ENCODE measurements at places on chromosomes 7 and 10.
A peak's percentile ranks its signal among the peaks of the same experiment; 100 is the strongest.

DNA sequence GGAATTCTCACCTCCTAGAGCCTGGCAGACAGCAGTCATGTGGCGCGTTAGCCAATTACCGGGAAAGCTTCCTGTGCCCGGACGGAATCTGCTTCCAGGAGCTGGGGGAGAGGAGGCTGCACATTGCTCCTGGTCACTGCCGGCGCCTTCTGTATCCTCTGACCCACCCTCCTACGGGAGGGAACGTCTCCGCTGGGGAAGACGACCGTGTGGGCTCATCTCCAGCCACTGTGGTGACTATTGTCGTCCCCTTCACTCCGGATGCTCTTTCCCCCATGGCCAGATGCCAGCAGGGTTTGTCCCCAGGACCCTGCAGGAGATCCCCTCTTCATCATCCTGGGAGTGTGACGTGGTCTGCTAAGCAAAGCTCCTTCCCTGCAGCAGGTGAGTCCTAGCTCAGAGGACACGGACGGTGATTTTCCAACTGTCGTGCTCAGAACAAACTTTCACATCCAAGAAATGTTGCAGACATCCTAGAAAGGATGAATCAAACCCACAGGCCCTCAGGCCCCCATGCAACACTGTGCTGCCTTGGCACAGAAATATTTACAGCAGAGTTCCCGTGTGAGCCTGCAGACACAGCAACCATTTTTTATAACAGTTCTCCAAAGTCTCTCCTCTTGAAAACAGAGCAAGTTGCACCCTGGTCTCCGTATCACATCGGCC lies 29.6 kb upstream of the FAM20C start:
- no peaks in the 10 kb centered on the region for H3K4me1 ChIP-seq
- no peaks in the 10 kb centered on the region for H3K36me3 ChIP-seq
- H3K4me3 ChIP-seq = no peak overlapping the region
- H3K27me3 ChIP-seq = peaks cover 4% of the 10 kb centered on the region
- no peak for DNase-seq

DNA sequence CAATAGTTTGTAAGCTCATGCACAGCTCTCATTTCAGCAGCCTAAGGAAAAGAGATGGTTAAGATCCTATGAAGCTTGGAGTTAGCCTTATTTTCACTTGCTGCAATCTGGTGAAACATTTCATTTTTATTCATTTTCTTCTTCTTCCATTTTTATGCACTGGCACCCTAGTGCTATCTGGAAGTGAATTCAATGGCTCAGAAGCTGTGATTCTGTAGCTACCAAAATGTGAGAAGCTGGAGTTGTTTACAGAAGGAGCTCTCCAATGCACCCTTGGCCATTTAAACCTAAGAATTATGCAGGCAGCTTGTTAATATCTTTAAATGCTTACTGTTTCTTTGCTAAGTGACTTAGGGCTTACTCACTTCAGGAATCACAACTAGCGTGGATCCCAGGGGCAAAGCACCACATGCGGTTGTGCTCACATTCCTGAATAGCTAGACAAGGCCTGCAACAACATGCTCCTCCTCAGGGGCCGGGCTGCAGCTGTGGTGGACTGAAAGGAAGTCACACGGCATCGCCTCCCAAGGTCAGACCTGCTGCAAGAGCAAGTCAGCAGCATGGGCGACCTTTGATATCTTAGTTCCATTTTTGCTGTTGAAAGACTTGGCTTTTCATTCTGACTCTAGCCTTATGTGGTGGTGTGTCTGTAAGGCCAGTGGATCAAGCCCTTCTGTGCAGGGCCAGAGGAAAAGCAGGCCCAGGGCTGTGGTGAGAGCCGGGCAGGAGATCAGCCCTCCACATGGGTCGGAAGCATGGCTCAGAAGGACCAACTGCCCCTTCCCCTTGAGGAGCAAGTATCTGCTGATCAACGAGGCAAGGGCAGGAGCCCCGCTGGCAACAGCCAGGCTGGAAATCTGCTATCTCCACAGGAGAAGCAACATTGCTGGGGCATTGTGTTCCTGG lies 91.9 kb upstream of the MBL2 start:
- no peaks in the 10 kb centered on the region for H3K4me1 ChIP-seq
- H3K27ac ChIP-seq = no peak overlapping the region
- no peak for DNase-seq
- H3K4me3 ChIP-seq = no peak overlapping the region

DNA sequence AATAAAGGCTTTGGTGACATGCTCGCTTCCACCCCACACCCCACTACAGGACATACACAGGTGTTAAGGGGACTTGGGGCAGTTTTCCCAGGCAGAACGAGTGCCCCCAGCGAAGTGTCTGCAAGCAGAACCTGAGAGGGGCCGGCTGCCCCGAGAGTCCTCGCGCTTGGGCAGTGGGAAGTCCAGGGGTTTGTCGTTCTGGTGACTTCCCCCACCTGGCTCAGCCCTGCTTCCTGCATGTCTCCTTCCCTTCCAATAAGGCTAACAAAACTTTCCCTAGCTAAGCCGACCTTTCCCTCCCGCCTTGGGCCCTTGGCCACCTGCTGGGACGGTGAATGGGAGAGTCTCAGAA lies 916 bp downstream of the VWA2 start:
- peaks cover 3% of the 10 kb centered on the region for H3K4me1 ChIP-seq
- peaks cover 81% of the 10 kb centered on the region for H3K27me3 ChIP-seq
- no peak for DNase-seq
- H3K4me3 ChIP-seq = no peak overlapping the region

GRCh38 chr7:44767134-44767911 lies 18.7 kb downstream of the ZMIZ2 start:
- H3K27ac ChIP-seq = peak overlapping the region; percentile 95
- H3K4me1 ChIP-seq = peaks cover 47% of the 10 kb centered on the region
- no peak overlapping the region for H3K4me3 ChIP-seq

DNA sequence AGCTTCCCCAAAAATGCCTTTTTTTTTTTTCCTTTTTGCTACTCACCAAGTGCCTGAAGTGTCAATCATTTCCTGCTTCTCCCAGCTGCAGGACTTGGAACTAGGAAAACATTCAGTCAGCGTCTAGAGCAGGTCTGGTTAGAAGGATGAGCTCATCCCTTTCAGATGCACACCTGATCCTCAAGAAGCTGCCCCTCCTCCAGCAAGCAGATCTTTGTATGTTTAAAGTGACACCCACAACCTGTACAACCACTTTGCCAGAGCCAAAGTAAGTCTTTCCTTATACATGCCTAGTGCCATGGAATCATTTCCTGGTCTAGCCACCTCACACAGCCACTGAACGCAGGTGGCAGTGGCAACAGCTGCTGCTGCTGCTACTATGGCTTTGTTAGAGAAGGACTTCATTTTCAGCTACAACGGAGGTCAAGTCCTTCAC lies 10.4 kb upstream of the USP54 start:
- no peak for DNase-seq
- no peaks in the 10 kb centered on the region for H3K4me1 ChIP-seq
- no peak overlapping the region for H3K4me3 ChIP-seq
- H3K27me3 ChIP-seq = no peaks in the 10 kb centered on the region

GRCh38 chr7:138067774-138068173 lies 8.5 kb upstream of the AKR1D1 start:
- no peak for DNase-seq
- H3K36me3 ChIP-seq = no peaks in the 10 kb centered on the region
- H3K4me1 ChIP-seq = peaks cover 2% of the 10 kb centered on the region
- no peak overlapping the region for H3K27ac ChIP-seq
- H3K4me3 ChIP-seq = no peak overlapping the region

- no peaks in the 10 kb centered on the region for H3K27me3 ChIP-seq
- no peak for DNase-seq
- no peak overlapping the region for H3K4me3 ChIP-seq
- no peaks in the 10 kb centered on the region for H3K36me3 ChIP-seq
Measured at GRCh38 chr7:1609023-1609422, 39.2 kb upstream of the PSMG3 start.

- no peak overlapping the region for H3K4me3 ChIP-seq
- H3K27ac ChIP-seq = no peak overlapping the region
- H3K27me3 ChIP-seq = no peaks in the 10 kb centered on the region
Measured at GRCh38 chr10:102527546-102527945, 23.8 kb downstream of the SUFU start.

GRCh38 chr7:22728401-22729029 lies 1.5 kb downstream of the IL6 start:
- no peak for DNase-seq
- no peak overlapping the region for H3K4me3 ChIP-seq
- no peak overlapping the region for H3K27ac ChIP-seq
- peaks cover 13% of the 10 kb centered on the region for H3K27me3 ChIP-seq

GRCh38 chr7:118615-119391 lies 73.6 kb upstream of the FAM20C start:
- DNase-seq = no peak
- H3K36me3 ChIP-seq = no peaks in the 10 kb centered on the region
- no peak overlapping the region for H3K4me3 ChIP-seq
- no peak overlapping the region for H3K27ac ChIP-seq

DNA sequence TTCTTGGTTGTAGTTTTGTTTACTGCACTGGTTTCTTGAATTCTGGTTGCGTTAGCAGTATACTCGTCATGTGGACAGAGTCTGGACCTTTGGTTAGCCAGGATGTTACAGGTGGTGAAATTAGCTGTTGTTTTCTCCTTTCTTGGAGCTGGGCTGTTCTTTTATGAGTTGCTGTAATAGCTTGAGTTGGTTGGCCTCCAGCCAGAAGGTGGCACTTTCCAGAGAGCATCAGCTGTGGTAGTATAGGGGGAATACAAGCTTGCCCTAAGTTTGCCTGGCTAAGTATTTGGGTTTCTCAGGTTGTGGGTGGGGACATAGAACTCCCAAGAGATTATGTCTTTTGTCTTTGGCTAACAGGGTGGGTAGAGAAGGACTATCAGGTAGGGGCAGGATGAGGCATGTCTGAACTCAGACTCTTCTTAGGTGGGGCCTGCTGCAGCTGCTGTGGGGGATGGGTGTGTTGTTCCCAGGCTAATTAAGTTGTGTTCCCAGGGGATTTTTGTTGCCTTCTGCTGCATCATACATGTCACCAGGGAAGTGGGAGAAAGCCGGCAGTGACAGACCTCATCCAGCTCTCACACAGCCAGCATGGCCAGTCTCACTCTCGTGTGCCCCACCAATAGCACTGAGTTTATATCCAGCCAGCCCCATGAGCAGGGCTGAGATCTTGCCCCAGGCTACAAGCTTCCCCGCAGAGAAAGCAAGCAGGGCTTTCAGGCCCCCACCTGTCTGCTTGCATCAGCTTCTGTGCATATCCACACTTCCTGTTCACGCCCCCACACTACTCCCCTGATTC lies 246.7 kb upstream of the TPK1 start:
- peaks cover 4% of the 10 kb centered on the region for H3K4me1 ChIP-seq
- no peaks in the 10 kb centered on the region for H3K36me3 ChIP-seq

- H3K27ac ChIP-seq = peak overlapping the region; percentile 95
- peaks cover 72% of the 10 kb centered on the region for H3K4me1 ChIP-seq
- peak overlapping the region; percentile 97 for H3K4me3 ChIP-seq
Measured at GRCh38 chr7:150736864-150737263, 354 bp upstream of the GIMAP5 start.

DNA sequence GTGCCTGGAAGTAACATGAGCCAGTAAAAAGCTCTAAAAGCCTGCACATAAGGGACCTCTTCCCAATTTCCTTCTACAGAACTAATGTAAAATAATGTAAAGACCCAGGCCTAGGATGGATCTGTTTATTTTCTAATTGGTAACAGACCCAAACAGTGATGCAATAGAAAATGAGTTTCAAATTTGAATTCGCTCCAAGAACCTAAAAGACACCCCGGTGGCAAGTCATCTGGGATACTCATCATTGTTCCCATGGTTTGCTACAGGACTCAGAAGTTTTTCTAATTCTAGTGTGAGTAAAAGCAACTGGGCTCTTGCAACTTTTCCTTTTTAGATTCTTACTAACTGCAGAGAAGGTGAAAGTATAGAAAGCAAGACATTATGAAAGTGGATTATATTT lies 271.3 kb upstream of the CACNA2D1 start:
- no peaks in the 10 kb centered on the region for H3K27me3 ChIP-seq
- no peak overlapping the region for H3K27ac ChIP-seq
- no peaks in the 10 kb centered on the region for H3K36me3 ChIP-seq
- H3K4me3 ChIP-seq = no peak overlapping the region

GRCh38 chr7:6234384-6234783 lies 38.0 kb downstream of the CYTH3 start:
- peaks cover 30% of the 10 kb centered on the region for H3K4me1 ChIP-seq
- H3K27ac ChIP-seq = no peak overlapping the region
- H3K27me3 ChIP-seq = no peaks in the 10 kb centered on the region
- DNase-seq = no peak
- no peaks in the 10 kb centered on the region for H3K36me3 ChIP-seq

- no peaks in the 10 kb centered on the region for H3K36me3 ChIP-seq
- no peaks in the 10 kb centered on the region for H3K27me3 ChIP-seq
- no peak for DNase-seq
- peaks cover 40% of the 10 kb centered on the region for H3K4me1 ChIP-seq
- no peak overlapping the region for H3K27ac ChIP-seq
- H3K4me3 ChIP-seq = peak overlapping the region; percentile 17
Measured at GRCh38 chr7:148701414-148701813, 2.7 kb downstream of the CUL1 start.

DNA sequence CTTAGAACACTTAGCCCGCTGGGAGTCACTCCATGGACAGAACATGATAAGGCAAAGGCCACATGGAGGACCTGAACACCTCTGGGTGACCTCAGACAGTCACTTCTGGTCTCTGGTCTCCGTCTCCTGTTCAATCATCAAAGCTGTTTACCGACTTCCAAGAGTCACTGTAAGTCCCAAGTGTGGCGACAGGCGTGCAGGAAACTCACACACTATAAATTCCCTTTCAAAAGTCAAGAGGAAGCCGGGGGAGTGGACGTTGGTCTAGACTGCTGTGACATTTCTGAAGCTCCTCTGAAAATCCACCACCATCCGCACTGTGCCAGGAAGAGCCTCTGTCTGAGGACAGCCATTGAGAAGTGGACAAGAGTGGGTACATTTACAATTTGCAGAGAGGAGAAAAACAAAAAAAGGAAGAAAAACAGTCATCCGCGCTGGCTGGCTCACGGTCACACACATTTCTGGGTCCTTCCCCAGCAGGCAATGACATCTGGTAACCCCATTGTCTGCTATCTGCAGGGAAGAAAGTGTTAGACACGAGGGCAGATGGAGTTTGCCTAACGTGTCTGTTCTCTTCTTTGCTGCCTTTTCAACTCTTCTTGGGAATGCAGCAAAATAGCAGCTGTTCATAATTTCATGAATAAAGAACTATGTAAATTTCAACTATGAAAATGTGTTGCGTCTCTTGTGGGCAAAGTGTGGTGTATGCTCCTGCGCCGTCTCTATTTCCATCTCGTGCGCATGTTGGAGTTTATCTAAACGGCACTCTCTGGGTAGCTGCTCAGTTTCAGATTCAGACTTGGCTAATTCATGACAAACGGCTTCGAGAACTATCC lies 32.9 kb upstream of the CUX1 start:
- peaks cover 10% of the 10 kb centered on the region for H3K4me1 ChIP-seq
- H3K27me3 ChIP-seq = no peaks in the 10 kb centered on the region
- no peak overlapping the region for H3K27ac ChIP-seq
- no peaks in the 10 kb centered on the region for H3K36me3 ChIP-seq
- no peak overlapping the region for H3K4me3 ChIP-seq

GRCh38 chr7:42232275-42232674 lies 4.7 kb downstream of the GLI3 start:
- no peak overlapping the region for H3K4me3 ChIP-seq
- peaks cover 35% of the 10 kb centered on the region for H3K27me3 ChIP-seq
- H3K4me1 ChIP-seq = peaks cover 13% of the 10 kb centered on the region
- H3K27ac ChIP-seq = no peak overlapping the region
- no peak for DNase-seq
- no peaks in the 10 kb centered on the region for H3K36me3 ChIP-seq

GRCh38 chr10:90179696-90180407 lies 478.5 kb downstream of the KIF20B start:
- DNase-seq = no peak
- no peaks in the 10 kb centered on the region for H3K4me1 ChIP-seq
- H3K27ac ChIP-seq = no peak overlapping the region
- no peaks in the 10 kb centered on the region for H3K36me3 ChIP-seq
- no peaks in the 10 kb centered on the region for H3K27me3 ChIP-seq

Data from naive thymus-derived CD8-positive, alpha-beta T cell (primary cell).